Substantia nigra (tissue), 51 donors: ENCODE measurements at places on chromosomes 5 and 9.
A peak's percentile ranks its signal among the peaks of the same experiment; 100 is the strongest.

- DNase-seq = no peak
These were observed 256.0 kb downstream of the SLIT3 start for GRCh38 chr5:169044962-169045361.

GRCh38 chr9:128687453-128687852 is 1.6 kb upstream of the SET start:
- DNase-seq = no peak

- no peak for DNase-seq
These were observed 90.2 kb upstream of the LHFPL2 start for GRCh38 chr5:78738693-78739300.

GRCh38 chr9:121220996-121221663 is 19.5 kb upstream of the RAB14 start:
- DNase-seq = no peak

GRCh38 chr5:172751761-172752510 is 19.1 kb downstream of the DUSP1 start:
- DNase-seq = no peak

DNA sequence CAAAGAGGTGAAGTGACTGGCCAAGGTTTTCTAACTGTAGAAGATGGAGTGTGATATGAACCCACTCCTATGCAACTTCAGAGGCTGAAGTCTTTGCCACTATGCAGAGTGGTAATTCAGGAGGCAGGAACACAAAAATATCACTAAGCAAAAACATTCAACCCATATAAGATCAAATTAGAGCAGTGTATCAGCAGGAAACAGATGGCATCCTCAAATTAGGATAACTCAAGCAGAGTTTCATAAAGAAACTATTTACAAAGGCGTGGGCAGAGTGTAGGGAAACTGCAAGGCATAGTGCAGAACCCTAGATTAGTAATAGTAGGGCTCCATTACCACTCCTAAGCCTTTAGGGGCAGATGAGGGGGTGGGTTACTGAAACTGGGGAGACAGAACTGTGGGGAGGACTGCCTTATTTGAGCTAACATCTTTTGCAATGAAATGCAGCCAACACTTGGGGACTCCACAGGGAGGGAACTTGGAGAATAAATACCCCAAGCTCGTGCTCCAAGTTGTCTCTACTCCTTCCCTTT is 72.2 kb downstream of the PTTG1 start:
- DNase-seq = no peak

- DNase-seq = no peak
These were observed 207.0 kb downstream of the CSNK1G3 start for GRCh38 chr5:123719004-123719403.

DNA sequence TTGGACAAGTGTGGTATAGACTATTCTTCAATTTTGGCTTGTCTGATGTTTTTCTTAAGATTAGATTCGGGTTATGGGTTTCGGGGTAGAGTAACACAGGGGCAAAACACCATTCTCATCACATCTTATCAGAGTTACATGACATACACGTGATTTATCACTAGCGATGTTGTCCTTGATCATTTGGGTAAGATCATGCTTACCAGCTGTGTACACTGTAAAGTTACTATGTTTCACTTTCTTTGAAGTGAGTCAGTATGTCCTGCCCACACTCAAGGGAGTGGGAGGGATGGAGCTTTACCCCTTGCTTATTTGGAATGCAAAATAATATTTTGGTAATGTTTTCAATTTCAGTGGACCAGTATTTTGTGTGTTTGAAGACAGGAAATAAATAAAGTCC is 101.8 kb upstream of the TAF11L2 start:
- DNase-seq = no peak

DNA sequence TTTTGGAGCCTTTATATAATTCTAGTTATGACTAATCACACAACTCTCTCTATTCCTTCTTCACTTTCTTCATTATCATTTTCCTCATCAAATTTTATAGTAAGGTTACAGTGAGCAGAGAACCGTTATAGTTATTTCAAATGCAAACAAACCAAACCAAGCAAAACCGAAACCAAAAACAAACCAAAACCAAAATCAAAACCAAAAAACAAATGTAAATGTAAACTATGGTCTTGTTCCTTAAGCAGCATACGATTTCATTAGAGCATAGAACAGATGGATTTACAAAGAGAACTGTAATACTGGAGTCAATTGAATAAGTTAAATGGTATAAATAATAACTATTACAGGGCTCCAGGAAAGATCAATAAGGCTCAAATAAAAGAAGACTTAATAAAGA is 447.1 kb downstream of the LRRC70 start:
- DNase-seq = no peak

DNA sequence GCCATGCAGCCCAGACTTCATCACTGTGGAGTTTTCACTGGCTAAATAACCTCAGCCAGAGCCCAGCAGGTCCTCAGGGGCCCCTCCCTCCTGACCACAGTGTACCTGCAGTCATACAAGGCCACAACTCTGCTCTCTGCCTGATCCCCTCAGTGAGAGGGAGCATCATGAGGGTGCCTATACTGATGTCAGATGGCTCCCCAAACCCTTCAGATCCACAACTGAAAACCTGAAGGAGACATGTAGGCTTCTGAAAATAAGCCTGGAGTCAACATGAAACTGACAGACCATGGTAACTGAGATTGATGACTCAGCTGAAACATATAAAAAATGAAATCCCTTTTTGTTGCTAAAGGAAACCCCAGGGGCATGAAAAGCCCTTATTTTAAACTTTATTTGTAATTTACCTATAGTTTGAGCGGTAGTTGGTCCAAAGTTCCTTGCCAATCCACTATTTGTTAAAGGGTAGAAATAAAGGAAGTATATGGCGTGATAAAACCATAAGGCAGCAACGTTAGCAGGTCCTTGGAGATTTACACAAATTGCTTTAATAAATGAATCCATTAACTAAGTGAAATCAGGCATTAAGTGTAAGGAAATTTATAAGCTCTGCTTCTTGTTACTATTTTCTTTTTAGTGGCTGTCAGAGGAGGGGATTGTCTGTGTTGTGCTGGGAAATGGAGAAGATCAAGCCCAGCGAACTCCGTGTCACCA is 68.3 kb downstream of the FGF1 start:
- no peak for DNase-seq

GRCh38 chr9:113479174-113479621 is 15.7 kb downstream of the RGS3 start:
- DNase-seq = no peak

- no peak for DNase-seq
These were observed 3.5 kb downstream of the LAMC3 start for GRCh38 chr9:131012396-131012917.

DNA sequence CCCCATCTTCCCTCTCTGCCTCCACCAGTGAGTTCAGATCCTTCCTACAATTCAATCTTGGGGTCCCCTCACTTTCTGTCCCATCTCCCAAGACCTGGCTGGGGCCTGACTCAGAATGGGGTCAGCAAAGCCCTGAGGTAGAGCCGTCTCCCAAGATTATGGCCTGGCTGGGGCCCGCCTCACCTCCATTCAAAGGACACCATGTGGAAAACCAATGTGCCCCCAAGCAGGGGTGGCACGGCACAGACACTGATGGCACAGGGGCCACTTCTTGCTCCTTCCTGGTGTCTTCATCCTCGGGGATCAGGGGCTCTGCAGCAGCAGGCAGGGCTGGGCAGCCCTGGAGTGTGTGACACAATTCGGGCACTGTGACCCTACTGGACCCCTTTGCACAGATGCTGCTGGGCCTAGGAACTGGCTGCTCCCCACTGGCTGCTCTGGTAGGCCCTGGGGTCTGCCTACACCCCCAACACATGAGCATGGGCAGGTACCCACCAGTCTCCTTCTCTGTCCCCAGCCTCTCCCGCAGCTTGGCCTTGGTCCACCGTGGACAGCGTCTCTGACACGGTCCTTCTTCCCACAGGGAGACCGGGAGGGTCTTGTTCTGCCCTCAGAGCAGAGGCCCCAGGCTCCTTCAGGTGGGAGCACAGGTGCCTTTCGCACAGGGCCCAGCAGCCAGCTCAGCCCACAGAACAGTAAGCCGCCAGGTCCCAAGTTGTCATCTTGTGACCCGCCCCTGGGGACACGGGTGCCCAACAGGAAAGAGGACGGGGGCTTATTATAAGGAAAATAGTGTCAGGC is 89.5 kb downstream of the ADAMTS2 start:
- DNase-seq = no peak

DNA sequence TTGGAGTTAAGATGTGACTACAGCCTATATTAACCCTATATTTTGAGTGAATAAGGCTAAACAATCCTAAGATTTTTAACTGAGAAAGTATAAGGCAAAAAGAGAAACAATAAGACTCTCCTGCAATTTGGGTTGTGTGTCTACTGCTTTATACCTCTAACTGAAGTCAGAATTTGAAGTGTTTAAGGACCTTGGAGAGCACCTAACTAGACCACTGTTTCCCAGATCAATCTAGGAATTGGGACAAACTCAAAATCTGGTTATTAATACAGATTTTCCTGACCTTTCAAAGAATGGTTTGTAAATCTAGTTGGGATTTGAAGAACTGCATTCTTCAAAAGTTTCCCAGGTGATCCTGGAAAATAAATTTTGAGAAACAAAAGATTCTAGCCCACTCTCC is 42.1 kb downstream of the GABRA1 start:
- no peak for DNase-seq

- DNase-seq = no peak
These were observed 226.2 kb upstream of the SMC2 start for GRCh38 chr9:103867886-103868285.

DNA sequence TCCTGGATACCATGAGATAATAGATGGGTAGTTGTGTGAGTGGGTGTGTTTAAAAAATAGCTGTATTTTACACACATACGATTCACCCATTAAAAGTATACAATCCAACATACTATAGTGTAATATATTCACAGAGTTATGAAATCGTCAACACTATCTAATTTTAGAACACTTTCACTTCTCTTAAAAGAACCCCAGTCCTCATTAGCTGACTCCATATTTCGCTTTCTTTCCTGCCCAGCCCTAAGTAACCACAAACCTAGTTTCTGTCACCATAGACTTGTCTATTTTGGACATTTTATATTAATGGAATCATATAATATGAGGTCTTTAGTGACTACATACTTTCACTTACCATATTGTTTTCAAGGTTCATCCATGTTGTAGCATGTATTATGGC is 63.8 kb upstream of the S1PR3 start:
- DNase-seq = no peak

DNA sequence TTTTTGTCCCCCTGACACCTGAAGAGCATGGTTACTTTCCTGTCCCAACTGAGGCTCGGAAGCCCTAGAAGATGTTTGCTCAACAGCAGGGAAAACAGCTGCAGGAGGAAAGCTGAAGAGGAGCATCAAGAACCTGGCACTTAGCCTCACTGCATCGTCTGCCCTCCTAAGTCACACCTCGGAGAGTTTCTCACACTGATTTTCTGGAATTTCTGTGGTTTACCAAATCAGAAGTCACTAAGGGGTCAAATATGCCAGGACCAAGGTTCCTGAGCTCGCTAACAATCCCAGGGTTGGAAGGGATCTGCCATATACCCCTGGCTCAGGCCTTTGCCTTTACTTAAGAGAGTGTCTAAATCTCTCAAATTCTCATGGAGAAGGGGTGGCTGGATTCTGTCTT is 5.3 kb downstream of the IL12B start:
- no peak for DNase-seq

DNA sequence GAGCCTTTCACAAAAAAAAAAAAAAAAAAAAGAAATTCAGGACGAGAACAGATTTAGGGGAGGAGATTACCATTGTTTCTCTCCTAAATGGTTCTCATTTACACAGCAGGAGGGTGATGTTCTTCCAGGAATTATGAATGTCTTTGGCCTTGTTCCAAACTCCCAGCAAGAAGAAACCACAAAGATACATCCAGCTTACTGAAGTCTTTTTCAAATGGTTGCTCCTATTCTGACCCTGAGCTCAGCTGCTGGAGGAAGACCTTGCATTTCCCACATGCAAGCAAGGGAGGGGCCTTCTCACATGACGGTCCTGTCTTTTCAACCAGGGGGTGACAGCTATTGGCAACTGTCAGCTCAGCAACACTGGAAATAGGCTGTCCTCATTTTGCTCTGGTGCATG is 203.0 kb upstream of the VLDLR start:
- DNase-seq = no peak

DNA sequence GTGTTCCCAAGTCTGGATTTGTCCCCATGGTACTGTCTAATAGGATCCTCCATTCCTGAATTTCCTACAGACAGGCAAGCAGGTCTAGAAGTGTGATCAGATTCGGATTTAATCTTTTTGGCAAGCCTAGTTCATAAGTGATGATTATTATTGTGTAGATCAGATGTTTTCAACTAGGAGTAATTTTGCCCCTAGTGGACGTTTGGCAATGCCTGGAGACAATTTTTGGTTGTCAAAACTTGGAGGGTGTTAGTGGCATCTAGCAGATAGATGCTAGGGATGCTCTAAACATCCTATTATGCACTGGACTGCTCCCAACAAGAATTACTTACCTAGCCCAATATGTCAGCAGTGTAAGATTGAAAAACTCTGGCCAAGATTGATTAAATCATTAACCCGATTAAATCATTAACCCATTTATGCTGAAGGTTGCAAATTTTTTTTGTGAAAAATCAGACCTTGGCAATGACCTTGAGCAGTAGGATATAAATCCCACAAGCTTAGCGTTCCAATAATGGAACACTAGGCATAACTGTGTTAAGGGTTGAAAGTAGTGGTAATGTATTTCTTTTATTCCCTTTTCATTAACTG is 28.2 kb downstream of the TCERG1 start:
- DNase-seq = no peak

- no peak for DNase-seq
These were observed 285.0 kb upstream of the ADAMTSL1 start for GRCh38 chr9:18188971-18189370.

DNA sequence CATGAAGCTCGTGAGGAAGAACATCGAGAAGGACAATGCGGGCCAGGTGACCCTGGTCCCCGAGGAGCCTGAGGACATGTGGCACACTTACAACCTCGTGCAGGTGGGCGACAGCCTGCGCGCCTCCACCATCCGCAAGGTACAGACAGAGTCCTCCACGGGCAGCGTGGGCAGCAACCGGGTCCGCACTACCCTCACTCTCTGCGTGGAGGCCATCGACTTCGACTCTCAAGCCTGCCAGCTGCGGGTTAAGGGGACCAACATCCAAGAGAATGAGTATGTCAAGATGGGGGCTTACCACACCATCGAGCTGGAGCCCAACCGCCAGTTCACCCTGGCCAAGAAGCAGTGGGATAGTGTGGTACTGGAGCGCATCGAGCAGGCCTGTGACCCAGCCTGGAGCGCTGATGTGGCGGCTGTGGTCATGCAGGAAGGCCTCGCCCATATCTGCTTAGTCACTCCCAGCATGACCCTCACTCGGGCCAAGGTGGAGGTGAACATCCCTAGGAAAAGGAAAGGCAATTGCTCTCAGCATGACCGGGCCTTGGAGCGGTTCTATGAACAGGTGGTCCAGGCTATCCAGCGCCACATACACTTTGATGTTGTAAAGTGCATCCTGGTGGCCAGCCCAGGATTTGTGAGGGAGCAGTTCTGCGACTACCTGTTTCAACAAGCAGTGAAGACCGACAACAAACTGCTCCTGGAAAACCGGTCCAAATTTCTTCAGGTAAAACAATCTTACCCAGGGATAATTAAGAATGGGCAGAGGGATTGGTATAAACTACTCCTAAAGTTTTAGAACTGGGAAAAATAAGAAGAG is 12.9 kb downstream of the ITGA1 start:
- peak; percentile 61 for DNase-seq

- no peak for DNase-seq
These were observed 10.8 kb upstream of the STOM start for GRCh38 chr9:121380846-121381245.

- no peak for DNase-seq
These were observed 153.6 kb downstream of the SNX18 start for GRCh38 chr5:54671111-54671531.

- no peak for DNase-seq
These were observed 7.3 kb downstream of the COL5A1 start for GRCh38 chr9:134648701-134649530.

- no peak for DNase-seq
These were observed 72.8 kb upstream of the MTAP start for GRCh38 chr9:21729648-21730047.
